ENCODE measurements at places on chromosomes 4 and X.

DNA sequence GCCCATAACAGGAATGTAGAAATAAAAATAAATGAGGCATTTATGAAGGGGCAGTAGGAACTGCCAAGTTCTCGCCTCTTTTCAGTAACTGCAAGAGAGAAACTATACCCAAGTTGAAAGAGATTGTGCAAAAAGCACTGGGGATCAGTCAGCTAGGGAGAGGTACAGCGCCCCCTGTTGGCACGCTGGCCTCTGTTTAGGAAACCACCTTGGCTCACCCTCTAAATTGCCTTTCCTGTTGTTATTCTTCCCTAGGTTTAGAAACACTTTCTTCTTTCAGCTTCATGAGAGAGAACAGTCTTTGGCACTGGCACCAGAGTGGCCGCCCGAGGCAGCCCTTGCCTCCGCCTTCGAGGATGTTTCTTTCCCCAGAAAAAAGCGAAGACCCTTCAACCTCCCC is 348.5 kb downstream of the MID1IP1 start:
- DNase-seq, result peak; percentile 44

DNA sequence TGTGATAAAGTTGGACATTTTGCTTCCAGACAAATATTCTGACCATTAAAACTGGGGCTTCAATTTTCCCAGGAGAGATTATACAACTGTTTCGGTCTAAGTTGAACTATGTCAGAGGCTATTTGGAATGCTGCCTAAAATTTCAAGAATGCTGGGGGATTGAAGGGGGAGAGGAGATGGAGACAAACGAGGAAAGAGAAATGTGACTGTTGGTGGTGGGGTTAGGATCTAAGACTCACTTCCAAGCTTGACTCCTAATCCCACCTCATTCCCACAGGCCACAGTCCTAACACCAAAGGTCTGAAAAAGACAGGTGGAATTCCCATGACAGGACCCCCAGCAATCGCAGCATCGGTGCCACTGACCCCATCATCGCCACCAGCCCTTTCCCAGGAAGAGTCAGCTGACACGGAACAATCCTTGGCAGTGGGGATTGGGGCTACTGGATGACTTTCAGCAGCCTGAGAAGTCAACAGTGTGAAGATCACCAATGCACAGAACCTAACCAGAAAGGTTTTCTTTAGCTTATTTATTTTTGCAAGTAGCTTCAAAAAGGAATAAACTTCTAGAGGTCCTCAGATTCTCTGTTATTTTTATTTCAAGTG is 74.0 kb upstream of the PRSS48 start:
- DNase-seq, result no peak

DNA sequence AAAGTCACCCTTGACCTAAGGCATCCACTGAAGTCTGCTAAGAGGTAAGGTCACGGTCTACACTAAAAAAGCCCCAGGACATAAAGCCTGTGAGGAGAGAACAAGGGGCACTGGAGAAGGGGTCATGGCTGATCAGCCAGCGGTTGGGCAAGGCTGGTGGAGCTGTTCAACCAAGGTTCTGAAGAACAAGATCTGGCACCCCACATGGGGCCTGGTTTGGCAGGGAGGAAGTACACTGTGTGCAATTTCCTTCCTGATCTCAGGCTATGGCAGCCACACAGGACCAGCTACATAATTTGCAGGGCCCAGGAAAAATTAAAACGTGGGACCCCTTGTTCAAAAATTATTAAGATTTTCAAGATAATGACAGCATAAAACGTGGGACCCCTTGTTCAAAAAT is 14.1 kb upstream of the BRS3 start:
- DNase-seq, result no peak

DNA sequence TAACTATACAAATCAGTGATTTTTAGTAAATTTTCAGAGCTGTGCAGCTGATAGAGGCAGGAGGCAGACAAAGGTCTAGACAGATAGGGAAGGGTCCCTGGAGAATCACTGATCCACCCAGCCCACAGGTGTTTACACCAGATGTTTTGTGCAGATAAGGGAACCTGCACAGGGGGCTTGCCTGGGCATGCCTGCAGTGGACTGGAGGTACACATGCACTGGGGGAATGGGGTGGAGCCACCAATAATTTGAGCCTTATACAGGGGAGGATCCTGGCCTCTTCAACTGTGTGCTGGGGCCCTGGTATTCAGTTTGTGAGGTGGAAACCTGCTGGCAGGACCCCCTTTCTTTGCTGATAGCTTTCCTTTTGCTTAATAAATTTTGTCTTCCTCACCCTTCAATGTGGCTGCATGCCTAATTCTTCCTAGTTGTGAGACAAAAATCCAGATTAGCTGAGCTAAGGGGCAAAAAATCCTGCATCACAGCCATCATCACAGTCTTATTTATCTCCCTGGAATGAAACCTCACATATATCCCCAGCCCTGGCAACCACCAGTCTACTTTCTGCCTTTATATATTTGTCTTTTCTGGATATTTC is 102.8 kb downstream of the KDM6A start:
- DNase-seq, result no peak

DNA sequence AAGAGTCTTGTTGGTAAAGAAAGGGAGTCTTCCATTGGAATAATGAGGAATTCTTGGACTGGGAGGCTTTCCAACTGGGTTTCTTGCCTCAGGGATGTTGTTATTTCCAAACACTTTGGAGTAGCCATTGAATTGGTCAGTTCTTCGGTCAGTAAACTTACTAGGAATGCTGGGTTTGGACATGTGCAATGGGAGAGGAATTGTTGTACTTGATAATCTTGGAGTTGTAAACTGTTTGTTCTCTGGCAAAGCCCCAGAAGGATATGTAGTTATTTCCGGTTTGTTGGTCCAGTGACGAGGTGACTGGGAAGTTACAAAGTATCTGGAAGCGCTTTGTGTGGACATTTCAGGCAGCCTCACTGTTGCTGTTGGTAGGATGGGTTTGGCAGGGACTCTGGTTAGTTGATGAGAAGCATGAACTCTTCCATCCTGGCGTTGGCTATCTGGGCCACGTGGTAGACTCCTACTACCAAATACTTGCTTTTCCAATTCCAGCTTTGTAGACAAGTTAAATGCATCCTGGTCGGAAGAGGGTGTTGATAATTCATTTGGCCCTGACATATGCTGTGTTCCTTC is 25.9 kb downstream of the MXRA5 start:
- DNase-seq, result no peak

GRCh38 chr4:155679343-155679742 is 12.7 kb downstream of the GUCY1A1 start:
- DNase-seq, result no peak

GRCh38 chr4:155582971-155583437 is 83.6 kb upstream of the GUCY1A1 start:
- no peak for DNase-seq

DNA sequence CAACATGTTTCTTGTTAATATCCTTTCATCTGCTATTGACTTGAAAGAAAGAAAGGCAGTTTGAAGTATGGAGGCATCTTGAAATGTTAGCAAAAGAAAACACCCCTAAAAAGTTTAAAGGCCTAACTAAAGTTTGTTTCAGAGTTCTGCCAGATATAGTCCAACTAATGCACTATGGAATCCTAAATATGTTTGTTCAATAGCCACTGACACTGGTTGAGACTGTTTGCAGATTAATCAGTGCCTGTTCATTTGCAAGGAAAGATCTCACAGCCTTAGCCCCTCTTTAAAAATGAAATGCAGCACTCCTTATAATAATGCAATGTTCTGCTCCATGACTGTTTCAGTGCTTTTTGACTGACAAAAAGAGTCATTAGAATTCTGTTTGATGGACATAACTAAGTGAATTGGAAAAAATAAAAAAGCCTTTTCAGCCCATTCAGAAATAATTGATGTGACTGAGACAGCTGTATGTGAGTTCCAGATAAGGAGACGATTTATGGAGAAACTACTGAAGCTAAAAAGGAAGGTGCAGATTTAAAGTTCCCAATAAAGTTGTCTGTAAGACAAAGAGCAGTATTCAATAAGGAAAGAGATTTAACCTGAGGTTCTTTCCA is 192.0 kb downstream of the PCDH7 start:
- DNase-seq, result no peak

GRCh38 chrX:83160096-83160495 is 348.0 kb upstream of the POU3F4 start:
- DNase-seq, result no peak

DNA sequence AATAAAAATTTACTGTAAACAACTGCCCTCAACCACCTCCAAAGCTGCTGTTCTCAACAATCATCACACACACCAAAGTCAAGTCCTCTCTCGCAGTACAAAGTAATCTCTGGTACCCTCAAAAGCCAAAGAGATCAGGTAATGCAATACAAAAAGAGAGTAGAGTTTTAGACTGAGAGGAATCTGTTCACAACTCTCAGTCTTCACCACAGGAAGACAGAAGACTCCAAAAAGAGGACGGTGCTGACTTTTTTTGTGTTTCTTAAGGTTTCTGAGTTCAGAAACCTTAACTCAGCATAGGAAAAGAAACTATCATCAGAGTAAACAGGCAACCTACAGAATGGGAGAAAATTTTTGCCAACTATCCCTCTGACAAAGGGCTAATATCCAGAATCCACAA is 1072.3 kb upstream of the DIAPH2 start:
- no peak for DNase-seq

DNA sequence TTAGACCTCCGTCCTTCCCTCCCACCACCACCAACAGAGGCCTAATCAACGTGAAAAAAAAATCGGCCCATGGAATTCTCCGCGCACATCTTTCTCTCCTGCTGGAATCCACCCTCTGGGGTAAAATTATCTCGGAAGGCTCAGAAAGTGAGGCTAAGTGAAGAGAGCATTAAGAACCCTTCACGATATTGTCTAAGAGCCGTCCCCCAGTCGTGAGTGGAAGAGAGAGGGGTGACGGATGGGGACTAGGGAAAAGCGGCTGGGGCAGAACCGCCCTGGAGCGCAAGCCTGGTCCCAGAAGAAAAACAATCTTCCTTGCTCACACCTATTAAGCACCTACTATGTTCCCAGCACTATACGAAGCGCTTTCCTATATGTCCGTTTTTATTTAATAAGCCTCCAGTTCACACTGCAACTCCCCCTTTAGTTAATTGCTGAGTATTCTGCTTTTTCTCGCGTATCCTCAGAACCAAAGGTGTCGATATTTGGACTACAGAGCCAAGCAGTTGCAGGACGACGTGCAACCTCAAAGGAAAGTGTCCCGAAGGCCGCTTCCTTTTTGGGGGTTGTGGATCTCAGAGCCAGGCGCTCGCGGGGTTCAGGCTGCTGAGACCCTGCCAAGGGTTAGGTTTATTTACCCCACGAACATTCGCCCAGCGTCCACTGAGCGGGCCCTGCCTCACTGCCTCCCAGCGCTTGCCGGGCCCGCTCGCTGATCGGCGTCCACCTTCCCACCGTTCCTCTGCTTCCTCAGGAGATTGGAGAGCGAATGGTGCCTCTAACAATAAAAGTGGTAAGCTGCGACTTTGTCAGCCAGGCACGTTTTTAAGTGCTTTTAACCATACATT is 889 bp downstream of the MGARP start:
- DNase-seq, result no peak

GRCh38 chr4:91621446-91621845 is 682.3 kb upstream of the GRID2 start:
- DNase-seq, result no peak

- no peak for DNase-seq
Measured at GRCh38 chr4:187500796-187501195, 494.8 kb upstream of the ZFP42 start.

DNA sequence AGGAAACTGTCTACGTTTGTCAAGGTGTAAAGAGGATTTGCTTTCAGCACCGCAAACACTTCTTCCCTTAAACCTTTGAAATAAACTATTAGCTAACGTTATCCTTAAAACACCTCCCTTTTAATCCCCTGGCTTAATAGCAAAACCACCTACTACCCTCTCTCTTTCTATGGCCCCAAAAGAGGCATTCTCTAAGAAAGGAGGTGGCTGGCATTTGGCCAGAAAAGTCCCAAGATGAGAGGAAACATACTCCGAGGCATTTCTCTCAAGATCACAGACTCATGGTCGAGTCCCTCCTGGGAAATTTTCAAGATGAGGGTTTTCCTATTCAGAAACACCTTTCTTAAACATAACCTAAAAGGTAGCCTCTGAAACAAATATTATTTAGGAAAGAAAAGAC is 60.6 kb upstream of the VCX3B start:
- no peak for DNase-seq

DNA sequence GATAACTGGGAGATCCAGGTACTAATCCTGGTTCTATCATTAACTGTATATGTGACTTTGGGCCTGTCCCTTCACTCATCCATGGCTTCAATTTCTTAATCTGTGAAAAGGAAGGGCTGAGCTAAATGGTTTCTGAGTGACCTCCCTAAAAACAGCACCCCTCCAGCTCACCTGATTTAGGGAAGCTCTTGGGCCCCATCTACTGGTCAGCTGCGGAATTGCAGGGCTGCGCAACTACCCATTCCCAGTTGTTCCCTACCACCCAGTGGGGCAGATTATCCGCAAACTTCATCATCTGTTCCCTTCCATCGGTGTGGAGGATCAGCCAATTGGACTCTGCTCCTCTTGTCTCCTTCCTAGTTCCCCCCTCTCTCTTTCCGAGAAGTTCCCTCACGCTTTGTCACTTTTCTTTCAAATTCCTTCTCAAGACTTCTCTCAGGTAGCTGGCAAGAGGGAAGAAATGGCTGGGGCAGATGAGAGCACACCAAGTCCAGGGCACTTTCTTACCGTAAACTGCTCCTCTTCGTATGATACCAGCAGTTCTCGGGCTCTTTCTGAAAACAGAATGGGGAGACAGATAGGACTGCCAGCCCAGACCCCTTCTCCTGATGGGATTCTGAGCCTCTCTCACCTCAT is 5.8 kb downstream of the LAS1L start:
- DNase-seq, result peak; percentile 23

GRCh38 chr4:168674866-168675265 is 178.0 kb downstream of the PALLD start:
- DNase-seq, result no peak

- no peak for DNase-seq
Measured at GRCh38 chr4:85372966-85373365, 102.0 kb upstream of the ARHGAP24 start.

GRCh38 chr4:108483650-108484049 is 136.7 kb upstream of the RPL34 start:
- no peak for DNase-seq

- no peak for DNase-seq
Measured at GRCh38 chrX:22060415-22061280, 28.5 kb downstream of the PHEX start.

GRCh38 chr4:92198711-92199110 is 105.1 kb upstream of the GRID2 start:
- no peak for DNase-seq

DNA sequence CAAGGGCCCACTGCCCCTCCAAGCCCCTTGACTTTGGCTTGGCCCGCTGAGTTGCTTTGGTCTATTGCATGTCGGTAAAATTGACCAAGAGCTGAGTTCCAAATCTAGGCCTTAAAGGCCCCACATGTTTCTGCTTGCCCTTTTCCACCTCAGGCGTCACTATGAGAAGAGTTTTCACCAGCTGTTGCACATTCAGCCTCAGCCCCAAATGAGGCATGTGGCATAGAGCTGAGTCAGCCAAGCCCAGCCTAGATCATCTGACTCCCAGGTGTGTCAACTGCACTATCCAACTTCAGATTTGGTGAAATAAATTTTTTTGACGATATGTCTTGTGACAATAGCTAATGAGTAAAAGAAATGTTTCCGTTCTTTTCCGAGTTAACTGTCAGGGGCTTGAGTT is 424.5 kb upstream of the FAM47C start:
- no peak for DNase-seq

GRCh38 chr4:25590171-25590570 is 65.5 kb upstream of the SLC34A2 start:
- no peak for DNase-seq

- DNase-seq, result no peak
Measured at GRCh38 chr4:141560056-141560455, 76.3 kb upstream of the IL15 start.

GRCh38 chr4:84849051-84849640 is 117.3 kb downstream of the WDFY3 start:
- no peak for DNase-seq

- no peak for DNase-seq
Measured at GRCh38 chr4:122889726-122890125, 32.7 kb downstream of the NUDT6 start.

All from activated T-cell treated with anti-CD3 and anti-CD28 coated beads for 1 hour (primary cell).